CD4-positive, CD25-positive, alpha-beta regulatory T cell (primary cell): ENCODE measurements at places on chromosomes 13 and 19. TPM values are rescaled to one million over a fixed set of nuclear protein-coding genes. Genes with fewer than 3 reads are reported as not detected.
A peak's percentile ranks its signal among the peaks of the same experiment; 100 is the strongest.

- DNase-seq, result no peak
Measured at GRCh38 chr13:77143431-77143830, 116.5 kb upstream of the FBXL3 start.

Gene CEACAM6
- not detected for total RNA-seq

GRCh38 chr19:14150041-14150769, 13.8 kb upstream of the ASF1B start:
- DNase-seq, result no peak

DNA sequence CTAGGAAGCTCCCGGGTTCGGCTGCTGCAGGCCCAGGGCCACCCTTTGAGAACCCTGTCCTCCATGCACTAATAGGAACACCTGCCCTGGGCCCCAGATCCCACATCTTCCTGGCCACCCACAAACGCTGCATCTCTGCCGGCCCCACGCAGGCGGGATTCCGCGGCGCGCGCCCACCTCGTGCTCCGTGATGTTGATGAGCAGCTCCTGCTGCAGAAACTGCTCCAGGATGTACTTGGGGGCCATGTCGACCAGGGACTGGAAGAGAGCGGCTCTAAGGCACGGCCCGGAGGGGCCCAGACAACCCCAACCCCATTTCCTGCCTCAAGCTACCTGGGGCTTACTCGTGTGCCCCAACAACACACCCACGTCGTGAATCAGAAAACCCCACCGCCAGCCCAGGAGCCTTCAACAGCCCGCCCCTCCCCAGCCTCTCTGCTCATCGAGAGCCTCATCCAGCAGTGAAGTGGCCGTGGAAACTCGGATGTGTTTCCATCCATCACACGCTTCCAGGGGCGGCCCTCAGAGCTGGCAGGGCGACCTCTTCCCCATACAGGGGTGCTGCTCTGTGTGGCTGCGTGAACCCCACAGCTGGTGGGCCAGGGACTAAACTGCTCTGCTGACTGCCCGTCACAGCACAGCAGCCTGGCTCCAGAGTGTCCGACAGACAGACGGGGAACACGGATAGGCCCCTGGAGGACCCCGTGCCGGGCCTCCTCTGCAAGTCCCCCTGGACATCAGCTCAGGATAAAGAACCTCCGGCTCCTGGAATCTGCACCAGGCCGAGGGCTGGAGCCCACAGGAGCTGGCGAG, 4.2 kb downstream of the POLR2E start:
- no peak for DNase-seq

Gene NLRP9
- not detected for total RNA-seq

Gene ZNF578
- 0.27 TPM for total RNA-seq

Gene DOHH
- total RNA-seq, result 3.5 TPM

Gene N4BP2L1
- 48.5 TPM for total RNA-seq

Gene IGSF23
- not detected for total RNA-seq

DNA sequence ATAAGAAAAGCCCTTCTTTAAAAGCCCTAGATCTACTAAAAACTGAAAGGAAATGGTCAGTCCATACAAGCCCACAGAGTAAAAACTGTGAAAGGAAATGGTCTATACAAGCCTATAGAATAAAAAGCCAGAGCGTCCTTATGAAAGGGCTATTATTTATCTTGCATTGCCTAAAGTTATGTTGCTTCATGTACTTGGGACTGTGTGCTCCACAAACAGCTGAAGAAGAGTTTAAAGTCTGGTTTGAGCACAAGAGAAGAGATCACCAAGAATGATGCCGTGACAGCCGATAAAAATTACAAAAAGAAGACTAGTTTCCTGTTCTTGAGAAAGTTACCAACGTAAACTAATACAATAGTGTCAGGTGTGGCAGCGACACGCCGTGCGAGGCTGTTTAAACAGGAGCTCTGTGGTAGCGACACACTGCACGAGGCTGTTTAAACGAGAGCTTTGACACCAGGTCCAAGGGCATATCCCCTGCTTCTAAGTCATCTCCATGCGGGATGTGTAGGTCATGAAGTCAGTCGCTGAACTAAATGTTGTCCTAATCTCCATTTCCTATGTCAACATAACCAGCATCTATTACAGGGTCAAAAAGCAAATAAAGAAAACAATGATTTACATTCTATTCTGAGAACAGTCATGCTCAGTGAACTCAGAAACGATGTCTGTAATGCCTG, 24.9 kb downstream of the PCID2 start:
- no peak for DNase-seq

DNA sequence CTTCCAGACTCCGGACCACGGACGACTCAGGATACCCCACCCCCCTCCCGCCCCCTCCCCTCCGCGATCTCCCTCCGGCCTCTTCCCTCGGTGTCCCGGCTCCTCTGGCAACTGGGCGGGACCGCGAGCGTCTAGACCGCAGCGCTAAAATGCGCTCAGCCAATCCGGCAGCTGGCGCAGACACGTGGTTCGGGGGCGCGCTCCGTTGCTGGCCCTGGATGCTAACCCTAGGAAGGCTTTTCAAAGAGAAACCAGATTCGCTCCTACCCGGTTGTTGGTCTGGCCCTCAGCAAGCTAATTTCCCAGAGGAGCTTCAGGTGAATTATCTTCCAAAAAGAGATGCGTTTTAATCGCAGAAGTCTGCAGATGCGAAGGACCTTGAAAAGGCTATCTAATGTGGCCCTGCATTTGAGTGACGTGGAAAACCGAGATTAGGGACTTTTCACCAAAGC, at the start of gene DZIP1:
DZIP1 (minus strand) TSS at position 106 of the 452 bp plus-strand sequence. CDS start 2,677 bp downstream, outside the sequence.
- DNase-seq, result peak; percentile 28

Gene DPF1
- not detected for total RNA-seq

- DNase-seq, result no peak
Measured at GRCh38 chr13:57558051-57558467, 73.5 kb upstream of the PCDH17 start.

Gene KIR2DL4
- total RNA-seq, result not detected

Gene ZNF491
- total RNA-seq, result 0.62 TPM

- no peak for DNase-seq
Measured at GRCh38 chr19:49642492-49643035, 555 bp downstream of the SCAF1 start.

Gene FFAR1
- not detected for total RNA-seq

Gene SHISA7
- not detected for total RNA-seq

Gene MIDN
- 126 TPM for total RNA-seq

GRCh38 chr13:113734099-113734825, 24.8 kb upstream of the TMEM255B start:
- DNase-seq, result no peak

Gene PLK5
- total RNA-seq, result not detected
